OCI-LY7 (cell line): ENCODE measurements at places on chromosomes 5 and 9. TPM values are rescaled to one million over a fixed set of nuclear protein-coding genes. Genes with fewer than 3 reads are reported as not detected.

The SNX18 gene
- 6.3 and 7.7 TPM in 2 replicates for total RNA-seq

The C9orf50 gene
- not detected in 2 replicates for total RNA-seq

The ARID3C gene
- total RNA-seq = 0.38 and 0.44 TPM in 2 replicates

The TLE4 gene
- 41.7 and 47.4 TPM in 2 replicates for total RNA-seq

The ZNF622 gene
- total RNA-seq = 28.3 and 32.9 TPM in 2 replicates

The LOX gene
- not detected in 2 replicates for total RNA-seq

The GLRA1 gene
- total RNA-seq = not detected in 2 replicates

The DRD1 gene
- total RNA-seq = not detected in 2 replicates

The CSF1R gene
- not detected in 2 replicates for total RNA-seq

The GGTA1 gene
- not detected in 2 replicates for total RNA-seq

The CCDC187 gene
- total RNA-seq = not detected in 2 replicates

The HSPB3 gene
- total RNA-seq = not detected in 2 replicates

The PCDHA7 gene
- total RNA-seq = not detected in 2 replicates

The ANKRD20A1 gene
- 3.0 and 4.2 TPM in 2 replicates for total RNA-seq

The PHYHD1 gene
- total RNA-seq = 132 and 150 TPM in 2 replicates

The SHLD3 gene
- total RNA-seq = 3.8 and 4.3 TPM in 2 replicates

The PCDHB5 gene
- not detected in 2 replicates for total RNA-seq

The C1QTNF3 gene
- 3.6 and 4.2 TPM in 2 replicates for total RNA-seq

The PCDHGB6 gene
- 4.1 and 4.5 TPM in 2 replicates for total RNA-seq

The IFNA13 gene
- not detected in 2 replicates for total RNA-seq

The PALM2AKAP2 gene
- total RNA-seq = 0.20 TPM in 1 of 2 replicates, not detected in the other

The RHOBTB3 gene
- 0.51 and 0.81 TPM in 2 replicates for total RNA-seq

The FOXD4 gene
- total RNA-seq = 2.2 and 2.3 TPM in 2 replicates

The SURF6 gene
- total RNA-seq = 21.0 and 27.8 TPM in 2 replicates

The ARHGEF37 gene
- total RNA-seq = 1.4 and 1.7 TPM in 2 replicates

The LRRC19 gene
- total RNA-seq = not detected in 2 replicates

The GADD45G gene
- not detected in 2 replicates for total RNA-seq

The CCDC127 gene
- total RNA-seq = 12.4 and 13.7 TPM in 2 replicates

The TMEFF1 gene
- 3.6 and 3.7 TPM in 2 replicates for total RNA-seq

The FAM200C gene
- 3.7 and 5.1 TPM in 2 replicates for total RNA-seq
